ENCODE measurements at places on chromosomes 16 and 17. TPM values are rescaled to one million over a fixed set of nuclear protein-coding genes. Genes with fewer than 3 reads are reported as not detected.

DNA sequence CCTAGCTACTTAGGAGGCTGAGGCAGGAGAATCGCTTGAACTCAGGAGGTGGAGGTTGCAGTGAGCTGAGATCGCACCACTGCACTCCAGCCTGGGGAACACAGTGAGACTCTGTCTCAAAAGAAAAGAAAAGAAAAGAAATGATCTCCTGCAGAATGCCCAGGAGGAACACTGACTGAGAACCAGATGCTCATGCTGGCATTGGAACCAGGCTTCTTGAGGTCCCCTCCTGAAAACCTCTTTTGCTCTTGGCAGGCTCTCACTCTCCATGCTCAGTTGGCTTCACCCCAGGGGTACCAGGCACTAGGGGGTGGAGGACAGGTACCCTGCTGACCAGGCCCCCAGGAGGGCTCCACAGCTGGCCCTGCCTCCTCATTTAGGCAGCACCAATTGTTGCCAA, 8.5 kb upstream of the TNFRSF17 start:
- DNase-seq, result no peak

- no peak for DNase-seq
These were observed 751 bp upstream of the DOC2B start for GRCh38 chr17:182050-182751.

SSTR5 gene
- total RNA-seq, result not detected

CACNG5 gene
- total RNA-seq, result not detected

GRCh38 chr16:68992521-68992920, 112.9 kb upstream of the HAS3 start:
- no peak for DNase-seq

PRR14 gene
- total RNA-seq, result 42.9 TPM

GRCh38 chr17:327971-328370, 24.6 kb downstream of the RPH3AL start:
- no peak for DNase-seq

GRCh38 chr16:88593061-88593460, 22.9 kb downstream of the ZC3H18 start:
- DNase-seq, result no peak

GRCh38 chr16:57945740-57946138, 25.2 kb downstream of the CNGB1 start:
- no peak for DNase-seq
